ENCODE measurements at places on chromosomes 1 and 21.

GRCh38 chr1:98842241-98842640, 162.4 kb downstream of the PLPPR5 start:
- no peak for DNase-seq

- DNase-seq, result no peak
Observed at GRCh38 chr1:5532811-5533210, 459.4 kb downstream of the NPHP4 start.

DNA sequence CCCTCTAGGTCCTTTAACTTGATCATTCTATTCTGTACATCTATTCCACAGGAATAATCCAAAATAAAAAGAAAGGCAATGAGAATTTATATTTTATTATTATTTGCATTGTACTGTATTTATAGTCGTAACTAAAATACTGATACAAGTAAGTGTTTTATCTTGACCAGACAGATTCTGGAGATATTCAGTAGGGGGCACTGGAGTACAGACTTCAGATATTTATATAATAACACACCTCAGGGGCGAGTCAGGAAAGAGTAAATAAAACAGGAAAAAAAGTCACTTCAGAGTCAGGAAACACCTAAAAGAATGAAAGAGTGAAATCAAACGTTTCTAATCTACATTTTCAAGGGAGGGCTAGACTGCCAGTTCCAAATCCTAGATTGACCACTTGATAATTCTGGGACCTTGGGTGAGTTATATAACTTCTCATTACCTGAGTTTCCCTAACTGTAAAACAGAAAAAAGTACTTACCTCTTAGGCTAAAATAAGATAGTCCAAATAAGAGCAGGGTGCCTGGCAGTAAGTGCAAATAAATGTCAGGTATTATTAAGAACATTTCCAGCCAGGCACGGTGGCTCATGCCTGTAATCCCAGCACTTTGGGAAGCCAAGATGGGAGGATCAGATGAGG, 31.1 kb upstream of the MTF1 start:
- DNase-seq, result peak; percentile 34

- no peak for DNase-seq
Observed at GRCh38 chr1:55969322-55969721, 610.0 kb downstream of the PLPP3 start.

DNA sequence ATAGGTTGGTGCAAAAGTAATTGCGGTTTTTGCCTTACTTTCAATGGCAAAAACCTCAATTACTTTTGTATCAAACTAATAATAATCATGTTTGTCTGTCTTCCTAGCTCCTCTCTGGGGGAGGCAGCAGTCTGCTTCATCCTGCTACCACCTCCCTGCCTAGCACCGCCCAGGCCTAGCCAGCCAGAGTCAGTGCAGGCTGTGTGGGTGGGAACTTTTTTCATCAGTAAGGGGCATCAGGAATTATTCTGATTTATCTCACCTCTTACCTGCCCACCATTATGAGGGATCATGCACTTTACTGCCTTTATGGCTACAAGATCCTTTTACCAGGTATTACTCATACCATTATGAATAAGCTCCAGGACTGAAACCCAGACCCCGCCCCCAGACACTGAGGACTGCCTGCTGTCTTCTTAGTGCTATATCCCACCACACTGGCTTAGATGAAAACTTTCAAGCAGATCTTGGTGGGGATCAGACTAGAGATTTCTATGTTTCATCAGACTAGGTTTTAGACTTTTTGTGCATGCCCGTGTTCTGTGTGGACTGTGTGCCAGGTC, 116.4 kb downstream of the PBX1 start:
- DNase-seq, result no peak

GRCh38 chr1:93992954-93993353, 83.7 kb upstream of the GCLM start:
- no peak for DNase-seq

DNA sequence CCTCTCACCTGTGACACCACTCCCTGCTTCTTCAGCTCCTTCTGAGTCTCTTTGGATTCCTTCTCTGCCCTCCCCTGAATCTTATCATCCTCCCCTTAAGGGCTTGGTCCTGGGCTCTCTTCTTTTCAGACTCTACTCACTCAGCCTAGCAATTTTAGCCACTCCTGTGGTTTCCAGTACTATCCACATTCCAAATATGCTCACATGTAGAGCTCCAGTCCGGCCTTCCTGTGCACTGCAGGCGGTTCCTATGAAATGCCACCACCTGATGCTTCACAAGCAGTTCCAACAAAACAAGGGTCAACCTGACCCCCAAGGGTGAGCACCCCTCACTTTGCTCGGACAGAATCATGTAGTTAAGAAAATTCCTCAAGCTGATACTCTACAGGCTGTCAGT, 35.9 kb downstream of the MAB21L3 start:
- no peak for DNase-seq

- DNase-seq, result no peak
Observed at GRCh38 chr1:117136749-117137148, 15.2 kb upstream of the TRIM45 start.

DNA sequence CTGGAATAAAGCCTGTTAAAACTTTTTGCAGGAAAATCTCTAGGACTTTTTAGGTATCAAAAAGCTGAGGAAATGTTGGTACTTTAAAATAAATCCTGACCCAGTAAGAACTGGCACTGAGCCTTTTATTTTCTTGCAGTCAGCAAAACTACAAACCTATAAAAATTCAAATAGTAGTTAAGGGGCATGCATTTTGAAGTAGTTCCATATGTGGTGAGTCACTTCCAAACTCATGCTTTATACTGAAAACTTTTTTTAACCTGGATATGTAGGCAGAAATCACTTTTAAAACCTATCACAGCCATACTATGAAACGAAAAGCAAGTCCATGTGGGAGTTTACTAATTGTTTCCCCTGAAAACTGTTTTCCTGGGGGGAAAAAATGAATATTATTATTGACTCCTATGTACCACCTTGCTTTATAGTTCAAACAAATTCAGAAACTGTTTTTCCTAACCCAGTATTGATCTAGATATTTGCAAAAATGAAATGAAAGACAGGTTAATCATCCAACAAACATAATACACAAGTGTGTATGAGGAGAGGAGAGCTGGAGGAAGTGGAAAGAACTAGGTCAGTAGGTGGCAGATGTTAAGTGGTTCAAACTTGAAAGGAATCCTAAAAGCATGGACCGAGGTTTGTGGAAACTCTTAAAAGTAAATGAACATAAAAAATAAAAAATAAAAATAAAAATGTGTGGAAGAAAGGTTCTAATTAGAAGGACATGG, 30.5 kb downstream of the NRIP1 start:
- no peak for DNase-seq

GRCh38 chr1:178746345-178746744, 21.3 kb downstream of the RALGPS2 start:
- DNase-seq, result no peak

GRCh38 chr1:180282401-180283044, 52.5 kb downstream of the LHX4 start:
- DNase-seq, result no peak

- DNase-seq, result no peak
Observed at GRCh38 chr1:94648225-94649007, 106.9 kb upstream of the F3 start.

DNA sequence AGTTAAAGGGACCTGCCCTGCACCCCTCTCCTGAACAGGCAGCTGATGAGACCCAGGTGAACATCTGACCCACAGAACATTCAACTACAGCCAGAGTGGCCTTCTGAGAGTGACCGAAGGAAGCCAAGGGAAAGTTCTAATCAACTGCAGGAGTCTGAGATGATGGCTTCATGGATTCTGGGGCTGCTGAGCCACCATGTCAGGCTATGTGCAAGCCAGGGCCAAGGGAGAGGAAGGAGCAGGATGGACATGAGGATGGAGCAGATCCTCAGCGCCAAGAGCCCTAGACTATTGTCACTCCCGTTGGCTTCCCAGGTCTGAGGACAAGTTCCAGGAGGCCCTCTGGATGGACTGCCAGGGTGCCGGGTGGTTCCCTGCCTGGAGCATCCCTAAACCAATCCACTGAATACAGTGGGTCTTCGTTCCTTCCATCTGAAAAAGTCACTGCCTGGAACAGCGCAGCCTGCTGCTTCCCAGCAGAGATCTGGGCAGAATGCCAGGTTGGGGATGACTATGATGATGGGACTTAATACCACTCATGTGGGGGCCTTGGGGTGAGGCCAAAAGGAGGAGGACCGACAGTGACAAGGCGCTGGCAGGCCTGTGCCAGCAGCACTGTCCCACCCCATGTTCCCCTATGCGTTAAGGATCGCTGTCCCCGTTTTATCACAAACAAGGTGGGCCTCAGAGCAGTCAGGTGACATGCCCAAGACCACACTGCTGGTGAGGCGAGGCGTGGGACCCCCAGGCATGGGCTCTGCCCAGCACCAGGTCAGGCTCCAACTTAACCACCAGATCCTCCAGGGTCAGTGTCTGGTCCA, 19.8 kb downstream of the SPOCD1 start:
- peak; percentile 90 for DNase-seq

DNA sequence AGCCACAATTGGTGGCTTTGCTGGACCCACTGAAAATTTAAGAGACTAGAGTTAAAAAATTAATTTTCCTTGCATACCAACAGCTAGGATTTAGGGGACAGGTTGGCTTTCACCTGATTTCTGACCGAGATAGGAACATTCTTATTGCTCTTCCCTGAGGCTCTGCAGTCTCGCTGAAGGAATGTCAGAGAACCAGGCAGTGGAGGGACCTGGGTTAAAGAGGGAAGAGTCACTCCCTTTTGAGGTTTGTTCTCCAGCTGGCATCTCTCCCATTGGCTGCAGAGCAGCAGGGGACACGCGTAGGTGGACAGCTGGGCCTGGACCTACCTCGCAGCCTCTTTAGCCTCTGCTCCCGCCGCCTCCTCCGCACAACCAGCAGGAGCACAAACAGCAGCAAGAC, 207.5 kb downstream of the PCP4 start:
- no peak for DNase-seq

- DNase-seq, result no peak
Observed at GRCh38 chr1:208108213-208108608, 136.0 kb downstream of the PLXNA2 start.

DNA sequence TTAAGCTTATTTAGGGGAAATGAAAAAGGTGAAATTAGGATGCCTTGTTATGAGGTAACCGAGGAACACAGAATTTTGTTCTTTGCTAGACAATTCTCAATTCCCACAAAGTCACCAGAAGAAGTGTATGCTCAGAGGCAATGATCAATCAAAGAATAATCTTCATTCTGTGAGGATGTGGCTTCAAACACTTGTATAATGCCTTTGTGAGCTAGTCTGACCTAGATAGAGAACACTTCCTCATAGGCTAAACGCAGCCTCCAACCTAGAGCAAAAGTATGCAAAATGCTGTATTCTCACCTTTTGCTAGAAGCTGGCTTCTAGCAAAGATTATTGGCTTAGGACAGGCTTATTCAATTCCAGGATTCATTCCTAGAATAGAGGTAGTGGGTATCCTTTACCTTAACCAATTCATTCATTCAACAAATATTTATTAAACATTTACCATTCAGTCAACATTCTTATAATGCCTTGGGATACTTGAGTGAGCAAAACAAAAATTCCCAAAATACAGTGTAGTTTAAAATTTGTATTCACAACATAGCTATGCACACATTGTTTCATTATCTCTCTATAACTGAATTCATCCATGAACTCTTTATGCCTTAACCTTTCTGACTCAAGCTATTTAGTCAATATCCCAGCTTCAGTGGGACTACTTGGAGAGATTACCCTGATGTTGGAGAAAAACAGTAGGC, 530.2 kb downstream of the PTPRC start:
- DNase-seq, result no peak

DNA sequence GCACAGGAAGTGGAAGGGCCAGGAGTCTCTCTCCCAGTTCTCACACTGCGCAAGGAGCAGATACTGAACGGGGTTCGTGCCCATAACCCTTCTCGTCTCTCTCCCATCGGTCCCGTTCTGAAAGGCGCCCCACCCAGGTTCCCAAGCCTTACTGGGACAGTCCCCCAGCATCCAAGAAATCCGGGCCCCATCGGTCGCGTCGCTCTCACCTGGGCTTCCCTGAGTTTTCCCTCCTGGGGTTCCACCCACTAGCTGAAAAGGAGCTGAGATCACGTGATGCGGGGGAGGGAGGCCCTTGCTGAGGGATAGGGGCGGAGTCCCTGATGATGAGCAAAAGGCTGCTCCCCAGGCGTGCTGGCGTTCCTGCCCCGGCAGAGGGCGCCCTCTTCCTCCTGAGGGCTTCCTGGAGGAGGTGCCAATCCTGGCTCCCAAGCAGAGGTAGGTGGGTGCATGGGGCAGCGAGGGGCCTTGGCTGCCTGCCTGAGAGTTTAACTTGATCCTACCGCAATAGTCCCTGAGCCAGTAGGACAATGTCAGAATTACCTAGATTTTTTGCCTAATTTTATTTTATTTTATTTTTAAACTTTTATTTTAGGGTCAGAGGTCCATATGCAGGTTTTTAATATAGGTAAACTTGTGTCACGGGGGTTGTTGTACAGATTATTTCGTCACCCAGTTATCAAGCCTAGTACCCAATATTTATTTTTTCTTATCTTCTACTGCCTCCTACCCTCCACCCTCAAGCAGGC, at the start of gene SPOCD1:
Gene SPOCD1, minus strand, starts transcription at position 271 of the 749 bp plus-strand sequence. CDS start 689 bp downstream, outside the sequence.
- peak; percentile 17 for DNase-seq

GRCh38 chr1:162028726-162029125, 5.1 kb upstream of the OLFML2B start:
- DNase-seq, result no peak

DNA sequence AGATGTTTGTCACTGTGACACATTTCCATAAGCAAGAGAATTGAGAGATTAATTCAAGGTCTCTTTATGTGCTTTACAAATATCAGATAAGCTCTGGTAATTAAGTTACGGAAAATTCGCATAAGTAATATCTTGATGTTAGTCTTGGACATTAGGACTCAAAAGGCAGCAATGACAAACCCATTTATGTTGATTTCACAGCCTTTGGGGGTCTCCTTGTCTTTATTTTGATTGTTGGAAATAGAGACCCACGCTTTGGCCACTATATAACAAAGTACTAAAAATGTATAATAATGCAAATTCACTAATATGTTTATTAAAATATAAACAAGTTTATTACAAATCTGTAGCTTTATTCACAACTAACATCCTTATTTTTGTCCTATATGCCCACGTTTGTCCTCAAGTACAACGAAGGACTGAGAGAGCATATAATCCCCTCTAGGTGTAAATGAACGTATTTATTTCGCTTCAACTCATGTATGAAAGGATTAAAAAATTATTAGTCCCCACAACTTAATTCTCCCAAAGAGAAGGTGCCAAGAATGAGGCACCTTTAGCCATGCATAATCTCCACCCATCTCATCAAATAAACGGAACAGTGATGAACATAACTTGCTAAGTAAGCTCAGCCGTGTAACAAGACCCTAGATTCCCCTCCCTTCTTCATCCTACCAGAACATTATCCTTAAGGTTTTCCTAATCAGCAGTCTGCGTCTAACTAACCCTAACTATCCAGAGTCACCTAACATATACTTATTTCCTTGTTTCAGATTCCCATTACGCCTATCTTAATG, 1.6 kb upstream of the LAMC1 start:
- no peak for DNase-seq

GRCh38 chr1:56439610-56440264, 139.6 kb downstream of the PLPP3 start:
- no peak for DNase-seq
